Activated naive CD4-positive, alpha-beta T cell treated with anti-CD3 and anti-CD28 coated beads, Interleukin-2, amount 10 ng/mL, durations not matched to agents 7 days and 5 days (primary cell): ENCODE measurements at places on chromosomes 11 and 22.

DNA sequence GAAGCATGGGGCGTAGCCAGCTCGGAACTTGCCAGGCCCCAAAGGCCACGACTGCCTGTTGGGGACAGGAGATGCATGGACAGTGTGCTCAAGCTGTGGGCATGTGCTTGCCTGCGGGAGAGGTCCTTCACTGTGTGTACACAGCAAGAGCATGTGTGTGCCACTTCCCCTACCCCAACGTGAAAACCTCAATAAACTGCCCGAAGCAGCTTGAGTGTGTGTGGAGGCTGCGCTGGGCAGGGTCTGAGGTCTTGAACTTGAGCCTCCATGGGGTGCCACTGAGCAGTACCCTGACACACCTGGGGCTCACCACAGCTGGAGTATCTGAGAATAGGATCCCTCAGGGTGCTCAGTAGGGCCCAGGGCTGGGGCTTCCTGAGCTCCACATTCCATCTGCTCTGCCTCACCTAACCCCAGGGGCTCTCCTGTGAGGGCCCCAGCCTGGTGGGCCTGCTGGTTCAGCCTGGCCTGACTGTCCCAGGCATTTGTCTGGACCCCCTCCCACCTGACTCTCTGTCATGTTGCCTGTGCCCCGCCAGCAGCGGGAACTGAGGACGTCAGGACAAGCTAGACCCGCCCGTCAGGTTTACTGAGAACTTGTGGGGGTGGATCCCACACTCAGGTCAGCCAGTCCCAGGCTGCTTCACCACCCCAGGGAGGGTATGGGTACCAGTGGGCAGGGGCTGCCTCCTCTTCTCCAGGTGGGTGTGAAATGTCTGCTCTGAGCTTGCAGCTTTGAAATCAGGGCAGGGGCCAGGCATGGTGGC, 3.2 kb downstream of the RASSF7 start:
- DNase-seq, result no peak
- H3K4me3 ChIP-seq, result no peak overlapping the region
- peak overlapping the region; percentile 52 for H3K27ac ChIP-seq
- peaks cover 10% of the 10 kb centered on the region for H3K27me3 ChIP-seq
- peaks cover 16% of the 10 kb centered on the region for H3K36me3 ChIP-seq
- H3K4me1 ChIP-seq, result peaks cover 37% of the 10 kb centered on the region

- H3K36me3 ChIP-seq, result peaks cover 25% of the 10 kb centered on the region
- H3K4me1 ChIP-seq, result peaks cover 26% of the 10 kb centered on the region
- no peak for DNase-seq
- H3K4me3 ChIP-seq, result no peak overlapping the region
- H3K27ac ChIP-seq, result no peak overlapping the region
- peaks cover 4% of the 10 kb centered on the region for H3K27me3 ChIP-seq
These were observed 24.7 kb downstream of the ARAP1 start for GRCh38 chr11:72727521-72727920.

GRCh38 chr22:28716686-28717085, 24.9 kb downstream of the CHEK2 start:
- no peak overlapping the region for H3K27ac ChIP-seq
- no peak overlapping the region for H3K4me3 ChIP-seq
- DNase-seq, result no peak
- peaks cover 47% of the 10 kb centered on the region for H3K36me3 ChIP-seq
- H3K27me3 ChIP-seq, result no peaks in the 10 kb centered on the region

DNA sequence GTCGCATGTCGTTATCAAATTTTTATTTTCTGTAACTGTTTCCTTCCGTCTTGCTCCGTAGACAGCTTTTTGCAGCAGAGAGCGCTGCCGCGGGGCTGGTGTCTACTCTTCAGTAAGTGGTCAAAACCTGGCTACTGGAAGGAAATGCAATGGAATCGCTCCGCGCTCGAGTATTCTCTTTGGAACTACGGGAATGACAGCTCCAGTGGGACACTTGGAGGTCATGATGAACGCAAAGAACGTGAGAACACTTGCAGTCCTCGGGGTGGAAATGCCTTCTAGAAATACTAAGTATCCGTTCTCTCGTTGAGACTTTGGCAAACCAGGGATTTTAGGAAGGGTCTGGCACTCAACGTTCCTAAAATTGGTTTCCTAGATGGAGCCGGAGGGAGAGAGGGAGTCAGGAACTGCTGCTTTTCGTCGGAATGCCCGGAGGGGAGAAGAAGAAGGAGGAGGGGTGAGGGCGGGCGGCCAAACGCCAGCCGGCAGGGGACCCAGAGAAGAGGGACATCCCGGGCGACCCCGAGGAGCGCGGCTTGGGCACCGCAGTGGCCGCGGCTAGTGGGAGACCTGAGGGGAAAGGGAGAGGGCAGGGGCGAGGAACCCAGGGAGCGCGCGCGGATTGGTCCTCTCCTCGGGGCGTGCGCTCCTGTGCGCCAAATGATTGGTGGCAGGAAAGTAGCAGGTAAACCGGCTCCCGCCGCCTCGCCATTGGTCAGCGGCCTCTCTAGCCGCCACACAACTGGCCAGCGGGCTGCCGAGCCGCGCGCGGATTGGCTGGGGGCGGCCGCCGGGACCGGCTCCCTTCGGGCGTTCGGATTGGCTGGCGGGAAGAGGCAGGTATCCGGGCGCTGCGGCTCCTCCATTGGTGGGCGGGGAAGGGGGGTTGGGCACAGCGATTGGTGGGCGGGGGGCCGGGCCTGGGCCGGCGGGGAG, 490 bp upstream of the BMAL1 start:
- DNase-seq, result peak; percentile 98
- peaks cover 44% of the 10 kb centered on the region for H3K27me3 ChIP-seq
- H3K4me1 ChIP-seq, result peaks cover 42% of the 10 kb centered on the region
- peak overlapping the region; percentile 94 for H3K4me3 ChIP-seq

DNA sequence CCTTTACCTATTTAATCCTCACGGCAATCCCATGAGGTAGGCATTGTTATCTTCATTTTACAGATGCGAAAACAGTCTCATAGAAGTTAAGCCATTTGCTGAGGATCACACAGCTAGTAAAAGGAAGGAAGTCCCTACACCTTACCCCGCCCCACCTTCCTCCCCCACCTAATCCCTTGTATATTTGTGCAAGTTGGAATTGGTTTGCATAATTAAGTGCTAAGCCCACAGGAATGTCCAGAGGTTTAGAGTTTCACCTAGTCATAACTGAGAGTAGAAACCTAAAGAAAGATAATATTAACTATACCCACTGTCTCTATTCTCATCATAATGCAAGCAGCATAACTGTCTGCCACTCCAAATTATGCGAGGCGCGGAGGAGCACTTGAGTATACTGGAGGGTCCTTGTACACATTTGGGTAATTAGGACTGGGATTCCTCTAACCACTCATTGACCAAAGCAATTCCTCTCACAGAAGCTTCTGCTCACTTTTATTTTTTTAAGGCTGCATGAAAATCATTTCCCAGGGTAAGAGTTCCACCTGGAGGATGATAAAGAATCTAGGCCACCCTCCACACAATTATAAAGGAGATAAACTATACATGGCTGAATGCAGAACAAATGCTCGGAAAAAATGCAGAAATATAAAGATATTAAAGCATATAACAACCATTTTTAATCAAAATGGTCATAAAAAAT, 199.9 kb downstream of the FAM181B start:
- DNase-seq, result no peak
- no peak overlapping the region for H3K4me3 ChIP-seq
- H3K27ac ChIP-seq, result no peak overlapping the region
- H3K27me3 ChIP-seq, result no peaks in the 10 kb centered on the region
- H3K36me3 ChIP-seq, result no peaks in the 10 kb centered on the region

- no peak overlapping the region for H3K4me3 ChIP-seq
- peaks cover 16% of the 10 kb centered on the region for H3K27me3 ChIP-seq
- H3K36me3 ChIP-seq, result no peaks in the 10 kb centered on the region
- DNase-seq, result no peak
- H3K4me1 ChIP-seq, result no peaks in the 10 kb centered on the region
- H3K27ac ChIP-seq, result no peak overlapping the region
These were observed 72.3 kb downstream of the SHANK2 start for GRCh38 chr11:71179877-71180605.

- no peaks in the 10 kb centered on the region for H3K27me3 ChIP-seq
- peaks cover 8% of the 10 kb centered on the region for H3K4me1 ChIP-seq
- no peak overlapping the region for H3K4me3 ChIP-seq
- DNase-seq, result no peak
- H3K36me3 ChIP-seq, result no peaks in the 10 kb centered on the region
- H3K27ac ChIP-seq, result no peak overlapping the region
These were observed 36.7 kb upstream of the B3GNT6 start for GRCh38 chr11:76997512-76997911.

DNA sequence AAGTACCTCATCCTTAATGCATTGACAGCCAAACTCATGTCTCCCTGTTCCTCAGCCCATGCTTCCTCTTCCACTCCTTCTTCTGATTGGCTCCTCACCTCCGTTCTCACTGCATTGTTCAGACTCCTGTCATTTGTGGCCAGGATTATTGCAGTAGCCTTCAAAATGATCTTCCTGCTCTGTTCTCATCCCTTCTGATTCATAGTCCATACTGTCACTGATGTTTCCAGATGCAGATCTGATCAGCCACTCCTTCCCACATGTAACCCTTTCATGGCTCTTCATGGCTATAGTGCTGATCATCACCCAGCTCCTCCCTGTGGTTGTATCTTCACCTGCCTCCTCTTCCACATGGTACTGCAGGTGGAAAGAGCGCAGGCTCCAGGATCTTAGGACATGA, 71.7 kb downstream of the DEPDC5 start:
- peaks cover 43% of the 10 kb centered on the region for H3K36me3 ChIP-seq
- DNase-seq, result no peak
- H3K27me3 ChIP-seq, result no peaks in the 10 kb centered on the region
- H3K4me3 ChIP-seq, result no peak overlapping the region
- no peak overlapping the region for H3K27ac ChIP-seq
- H3K4me1 ChIP-seq, result peaks cover 19% of the 10 kb centered on the region

GRCh38 chr11:68297812-68298658, 14.4 kb upstream of the LRP5 start:
- H3K27ac ChIP-seq, result no peak overlapping the region
- H3K36me3 ChIP-seq, result no peaks in the 10 kb centered on the region
- H3K4me1 ChIP-seq, result peaks cover 9% of the 10 kb centered on the region
- peak; percentile 79 for DNase-seq
- H3K27me3 ChIP-seq, result peaks cover 33% of the 10 kb centered on the region

- no peak overlapping the region for H3K4me3 ChIP-seq
- peaks cover 7% of the 10 kb centered on the region for H3K27me3 ChIP-seq
- no peaks in the 10 kb centered on the region for H3K4me1 ChIP-seq
- no peak overlapping the region for H3K27ac ChIP-seq
These were observed 84.0 kb downstream of the SLC36A4 start for GRCh38 chr11:93113824-93114223.

- H3K4me3 ChIP-seq, result no peak overlapping the region
- H3K4me1 ChIP-seq, result no peaks in the 10 kb centered on the region
- no peaks in the 10 kb centered on the region for H3K27me3 ChIP-seq
- H3K36me3 ChIP-seq, result no peaks in the 10 kb centered on the region
- no peak for DNase-seq
- no peak overlapping the region for H3K27ac ChIP-seq
These were observed 416.3 kb downstream of the SHANK2 start for GRCh38 chr11:70836071-70836470.

GRCh38 chr11:86427441-86427840, 52.8 kb downstream of the CCDC81 start:
- H3K27me3 ChIP-seq, result peaks cover 7% of the 10 kb centered on the region
- no peak for DNase-seq
- no peaks in the 10 kb centered on the region for H3K4me1 ChIP-seq
- H3K4me3 ChIP-seq, result no peak overlapping the region

GRCh38 chr11:62372871-62373270, 35.6 kb downstream of the ASRGL1 start:
- peak; percentile 46 for DNase-seq
- H3K4me1 ChIP-seq, result peaks cover 35% of the 10 kb centered on the region
- no peaks in the 10 kb centered on the region for H3K27me3 ChIP-seq
- H3K4me3 ChIP-seq, result no peak overlapping the region

- no peaks in the 10 kb centered on the region for H3K4me1 ChIP-seq
- H3K36me3 ChIP-seq, result no peaks in the 10 kb centered on the region
- no peak overlapping the region for H3K27ac ChIP-seq
- DNase-seq, result no peak
These were observed 43.4 kb downstream of the APOL5 start for GRCh38 chr22:35761037-35761436.

- H3K4me3 ChIP-seq, result peak overlapping the region; percentile 19
- no peaks in the 10 kb centered on the region for H3K36me3 ChIP-seq
- H3K27ac ChIP-seq, result no peak overlapping the region
- peaks cover 95% of the 10 kb centered on the region for H3K4me1 ChIP-seq
These were observed 15.5 kb upstream of the TMEM123 start for GRCh38 chr11:102467853-102468580.

DNA sequence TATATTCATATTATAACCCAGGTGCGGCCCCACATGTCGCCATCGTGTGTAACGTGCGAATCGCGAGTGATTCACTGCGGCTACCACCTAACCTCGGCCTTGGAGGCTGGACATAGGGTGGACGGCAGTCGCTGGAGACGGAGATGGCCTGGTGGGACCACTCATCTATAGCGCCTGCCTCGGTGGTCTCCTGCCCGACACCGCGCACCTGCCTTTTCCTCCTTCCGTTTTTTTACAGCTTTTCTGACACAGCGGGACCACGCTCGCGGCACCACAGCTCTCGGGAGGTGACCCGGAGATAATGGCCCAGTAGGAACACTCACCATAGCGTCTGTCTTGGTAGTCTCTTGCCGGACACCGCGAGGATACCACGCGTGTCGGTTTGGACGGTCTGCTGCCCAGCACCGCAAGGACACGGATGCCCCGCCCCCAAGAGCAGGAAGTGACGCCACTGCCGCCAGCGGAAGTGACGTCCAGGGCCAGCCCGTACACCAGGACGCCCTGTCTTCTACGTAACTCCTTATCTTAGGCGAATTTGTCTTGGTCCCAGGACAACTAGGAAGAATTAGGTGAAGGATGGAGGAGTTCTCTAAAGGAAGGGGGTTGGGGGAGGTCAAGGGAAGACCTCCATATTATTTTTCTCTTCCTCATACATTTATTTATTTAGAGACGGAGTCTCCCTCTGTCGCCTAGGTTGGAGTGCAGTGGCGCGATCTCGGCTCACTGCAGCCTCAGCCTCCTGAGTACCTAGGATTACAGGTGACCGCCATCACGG, 6.4 kb downstream of the SNU13 start:
- H3K4me1 ChIP-seq, result peaks cover 23% of the 10 kb centered on the region
- DNase-seq, result peak; percentile 90
- H3K36me3 ChIP-seq, result peaks cover 24% of the 10 kb centered on the region
- no peaks in the 10 kb centered on the region for H3K27me3 ChIP-seq
- H3K4me3 ChIP-seq, result peak overlapping the region; percentile 98

DNA sequence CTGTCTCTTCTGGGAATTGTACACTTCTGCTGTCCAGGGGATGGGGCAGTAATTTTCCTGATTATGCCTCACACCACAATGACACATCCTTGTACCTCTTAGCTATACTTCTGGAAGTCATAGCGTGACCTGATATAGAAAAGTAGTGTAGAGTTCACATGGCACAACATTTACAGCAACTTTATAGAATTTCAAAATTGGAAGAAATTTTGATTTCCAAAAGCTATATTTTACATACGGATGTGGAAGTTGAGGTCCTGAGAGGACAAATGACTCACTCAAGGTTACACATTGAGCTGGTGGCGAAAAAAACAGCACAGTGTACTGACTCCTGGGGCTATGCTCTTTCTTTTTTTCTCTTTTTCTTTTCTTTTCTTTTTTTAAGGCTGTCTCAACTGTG, 6.3 kb upstream of the CYP2R1 start:
- peaks cover 23% of the 10 kb centered on the region for H3K4me1 ChIP-seq
- no peak overlapping the region for H3K4me3 ChIP-seq
- no peak overlapping the region for H3K27ac ChIP-seq
- no peak for DNase-seq
- H3K36me3 ChIP-seq, result no peaks in the 10 kb centered on the region
- H3K27me3 ChIP-seq, result no peaks in the 10 kb centered on the region
